ENCODE measurements at places on chromosomes 3 and 15.
A peak's percentile ranks its signal among the peaks of the same experiment; 100 is the strongest.

DNA sequence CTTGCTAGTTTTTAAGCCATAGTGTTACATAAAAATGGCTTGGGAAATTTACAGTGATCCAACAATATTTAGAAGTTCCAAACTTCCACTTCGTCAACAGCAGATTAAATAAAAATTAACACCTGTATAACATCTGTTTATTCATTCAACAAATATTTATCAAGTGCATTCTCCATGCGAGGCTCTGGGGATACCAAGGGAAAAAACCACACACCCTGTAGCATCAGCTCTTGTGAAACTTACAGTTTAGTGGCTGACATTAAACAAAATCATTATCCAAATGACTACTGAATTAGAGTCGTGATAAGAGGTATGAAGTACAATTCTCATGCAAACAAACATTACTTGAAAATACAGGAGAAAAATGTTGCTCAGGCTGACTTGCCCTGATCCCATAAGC is 122.9 kb downstream of the DLG1 start:
- no peak for DNase-seq

DNA sequence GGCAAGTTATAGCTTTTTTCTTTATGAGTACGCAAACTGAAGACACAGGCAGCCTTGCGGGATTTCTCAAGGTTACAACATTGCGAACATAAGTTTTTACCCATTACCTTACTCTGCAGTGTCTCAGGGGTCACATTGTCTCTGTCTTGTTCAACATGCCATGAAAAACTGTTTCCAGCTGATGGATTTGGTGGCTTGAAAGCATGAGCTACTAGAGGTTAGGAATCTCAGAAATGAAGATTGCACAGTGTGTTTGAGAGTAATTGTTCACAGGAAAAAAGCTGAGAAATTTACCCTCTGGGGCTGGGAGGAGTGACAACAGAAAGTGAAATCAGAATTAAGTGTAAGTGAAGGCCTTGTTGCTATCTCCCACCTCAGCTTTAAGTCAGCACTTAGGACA is 568.6 kb downstream of the TAFA4 start:
- no peak for DNase-seq

GRCh38 chr3:185942907-185943759 is 5.3 kb upstream of the TRA2B start:
- peak; percentile 68 for DNase-seq

DNA sequence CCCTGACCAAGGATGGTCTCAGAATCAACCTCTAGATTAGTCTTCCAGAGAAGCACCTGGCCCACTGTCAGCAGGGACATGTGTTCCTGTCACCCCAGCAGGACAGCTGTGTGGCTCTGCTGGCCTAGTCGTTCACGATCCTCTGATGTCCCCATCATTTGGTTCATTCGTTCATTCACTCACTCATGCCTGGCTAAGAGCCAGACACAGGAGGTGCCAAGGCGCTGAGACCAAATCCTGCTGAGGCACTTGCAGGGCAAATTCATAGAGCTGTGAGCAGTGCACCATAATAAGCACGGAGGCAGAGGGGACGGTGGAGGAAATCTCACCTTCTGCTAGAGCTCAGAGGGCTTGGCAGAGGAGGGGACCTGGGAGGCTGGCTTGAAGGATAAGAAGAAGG is 49.9 kb upstream of the FGD5 start:
- no peak for DNase-seq

GRCh38 chr3:128922804-128923459 is 43.5 kb downstream of the ACAD9 start:
- DNase-seq, result peak; percentile 10

GRCh38 chr3:70885636-70886035 is 573.2 kb upstream of the MDFIC2 start:
- no peak for DNase-seq

GRCh38 chr3:159151130-159151529 is 349.3 kb downstream of the MFSD1 start:
- no peak for DNase-seq

DNA sequence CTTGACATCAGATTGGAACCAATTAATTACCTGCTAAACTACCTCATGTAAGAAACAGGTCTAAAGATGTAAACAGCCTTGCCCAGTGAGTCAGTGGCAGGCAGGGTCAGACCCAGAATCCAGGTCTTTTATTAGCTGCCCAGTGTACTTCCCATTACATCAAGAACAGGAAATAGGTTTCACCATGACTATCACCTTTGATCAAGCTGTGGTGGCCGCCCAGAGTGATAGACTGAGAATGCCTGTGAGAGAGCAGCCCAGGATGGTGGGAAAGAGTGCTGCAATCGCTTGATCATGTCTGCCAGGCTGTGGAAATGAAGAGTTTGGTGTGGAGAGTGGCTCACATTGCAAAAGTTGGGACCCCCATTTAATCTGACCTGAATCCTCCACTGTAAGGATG is 61.3 kb upstream of the PIAS1 start:
- DNase-seq, result no peak

GRCh38 chr3:137792626-137793271 is 28.6 kb downstream of the SOX14 start:
- no peak for DNase-seq

GRCh38 chr3:123071146-123071545 is 4.3 kb downstream of the PDIA5 start:
- DNase-seq, result no peak

- DNase-seq, result no peak
Observed at GRCh38 chr3:114194750-114195149, 15.9 kb upstream of the DRD3 start.

- no peak for DNase-seq
Observed at GRCh38 chr3:116809208-116809607, 99.6 kb downstream of the TUSC7 start.

DNA sequence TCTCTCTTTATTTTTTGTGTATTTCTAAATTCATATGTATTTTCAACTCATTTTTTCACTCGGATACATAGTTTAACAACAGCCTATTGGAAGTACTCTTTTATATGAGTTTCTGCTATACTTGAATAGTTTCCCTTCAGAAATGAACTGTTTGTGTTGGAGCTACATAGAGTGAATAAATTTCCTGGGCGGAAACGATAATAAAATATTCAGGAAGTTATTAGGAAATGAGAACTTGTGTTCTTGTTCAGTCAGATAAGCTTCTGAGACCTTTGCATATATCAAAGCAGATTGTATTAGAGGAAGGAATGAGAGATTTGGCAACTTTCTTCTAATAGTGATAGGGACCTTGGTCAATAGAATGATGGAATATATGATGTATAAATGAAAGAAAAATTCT is 27.3 kb downstream of the NEO1 start:
- DNase-seq, result no peak

GRCh38 chr3:11157421-11157820 is 3.1 kb downstream of the HRH1 start:
- no peak for DNase-seq

DNA sequence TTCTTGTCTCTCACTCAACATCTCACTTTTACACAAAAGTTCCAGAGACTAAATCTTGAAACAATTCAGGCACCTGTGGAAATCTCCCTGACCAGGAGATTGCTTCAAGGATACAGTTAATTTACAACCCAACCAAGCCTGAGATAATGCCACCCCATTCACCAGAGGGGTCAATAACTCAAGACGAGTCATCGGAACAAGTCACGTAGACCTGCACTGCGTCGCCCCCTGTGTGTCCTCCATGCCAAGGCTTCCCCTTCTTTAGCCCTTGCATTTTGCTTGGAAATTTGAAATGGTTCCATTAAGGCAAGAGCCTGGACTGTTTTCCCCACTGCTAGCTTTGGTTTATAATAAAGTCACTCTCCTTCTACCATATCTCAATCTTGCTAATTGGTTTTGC is 129.0 kb upstream of the NEO1 start:
- DNase-seq, result no peak

DNA sequence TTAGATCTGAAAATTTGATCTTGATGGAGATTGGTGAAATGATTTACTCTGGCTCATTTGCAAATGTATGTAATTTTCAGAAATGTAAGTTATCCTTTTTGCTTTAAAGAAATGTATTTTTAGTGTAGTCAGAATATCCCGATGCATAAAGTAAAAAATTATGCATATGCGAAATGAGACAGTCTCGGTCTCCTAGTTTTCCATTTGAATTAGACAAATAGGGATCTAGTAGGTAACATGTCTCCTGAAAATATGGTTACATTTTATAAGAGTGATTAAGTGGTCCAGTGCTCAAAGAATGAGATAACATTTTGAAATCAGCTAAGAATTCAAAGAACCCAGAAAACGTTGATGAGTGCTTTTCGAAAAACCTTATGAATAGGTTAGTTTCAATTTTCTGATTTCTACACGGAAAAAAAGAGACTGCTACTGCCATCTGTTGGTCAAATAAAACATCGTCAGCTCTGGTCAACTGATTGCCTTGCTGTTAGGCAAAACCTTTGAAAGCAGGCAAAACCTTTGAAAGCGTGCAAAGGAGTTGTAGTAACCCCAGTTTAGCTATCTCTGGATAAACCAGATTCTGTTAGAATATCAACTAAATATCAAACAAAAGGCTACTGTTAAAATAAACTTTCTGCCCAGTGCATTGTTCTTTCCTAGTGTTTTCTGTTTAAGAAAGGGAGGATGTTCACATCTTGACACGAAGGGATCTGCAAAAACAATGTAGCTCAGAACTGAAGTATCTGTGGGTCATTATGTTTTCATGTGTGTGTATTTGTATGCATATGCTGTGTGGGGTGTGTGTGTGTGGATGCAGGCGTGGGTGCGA is 59.3 kb upstream of the CHMP2B start:
- no peak for DNase-seq

- no peak for DNase-seq
Observed at GRCh38 chr15:85691350-85692240, 103.1 kb downstream of the KLHL25 start.

GRCh38 chr3:43034200-43034599 is 55.1 kb downstream of the GASK1A start:
- DNase-seq, result no peak

GRCh38 chr3:134325061-134325705 is 49.1 kb downstream of the AMOTL2 start:
- DNase-seq, result no peak

GRCh38 chr3:99869621-99870020 is 52.0 kb downstream of the CMSS1 start:
- DNase-seq, result no peak

DNA sequence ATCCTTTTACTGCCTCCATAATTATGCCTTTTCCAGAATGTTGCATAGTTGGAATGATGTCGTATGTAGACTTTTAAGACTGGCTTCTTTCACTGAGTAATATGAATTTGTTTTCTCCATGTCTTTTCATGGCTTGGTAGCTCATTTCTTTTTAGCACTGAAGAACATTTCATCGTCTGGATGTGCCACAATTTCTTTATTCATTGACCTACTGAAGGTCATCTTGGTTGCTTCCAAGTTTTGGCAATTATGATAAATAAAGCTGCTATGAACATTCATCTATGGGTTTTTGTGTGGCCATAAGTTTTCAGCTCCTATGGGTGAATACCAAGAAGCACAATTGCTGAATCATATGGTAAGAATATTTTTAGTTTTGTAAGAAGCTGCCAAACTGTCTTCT is 23.2 kb upstream of the RARRES1 start:
- DNase-seq, result no peak

GRCh38 chr3:51963951-51964451 is 3.3 kb downstream of the PCBP4 start:
- no peak for DNase-seq

DNA sequence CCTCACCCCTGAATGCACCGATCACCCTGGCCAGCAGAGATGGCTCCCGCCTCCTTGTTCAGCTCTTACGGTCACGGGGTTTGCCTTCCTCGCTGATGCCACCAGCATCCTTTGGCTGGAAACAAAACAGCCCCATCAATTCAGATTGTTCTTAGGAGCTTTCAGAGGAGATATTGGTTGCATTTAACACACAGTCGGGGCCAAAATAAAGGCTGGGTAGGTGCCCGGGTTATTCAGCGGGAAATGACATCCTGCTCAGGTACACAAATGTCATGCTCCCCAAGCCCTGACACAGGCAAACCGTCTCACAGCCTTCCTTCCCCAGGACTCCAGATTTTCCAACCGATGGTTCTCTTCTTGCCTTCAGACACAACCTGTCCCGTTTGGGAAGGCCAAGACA is 62.4 kb upstream of the MEF2A start:
- DNase-seq, result no peak

All from stimulated activated CD4-positive, alpha-beta T cell treated with anti-CD3 and anti-CD28 coated beads, Interleukin-1b, Interleukin-23, amount 100 ng/mL, for 1 hour (primary cell).